Stimulated activated naive CD4-positive, alpha-beta T cell treated with Interleukin-2 at 50 U/mL for 16 hours (primary cell): ENCODE measurements at places on chromosomes 2 and 18.
A peak's percentile ranks its signal among the peaks of the same experiment; 100 is the strongest.

DNA sequence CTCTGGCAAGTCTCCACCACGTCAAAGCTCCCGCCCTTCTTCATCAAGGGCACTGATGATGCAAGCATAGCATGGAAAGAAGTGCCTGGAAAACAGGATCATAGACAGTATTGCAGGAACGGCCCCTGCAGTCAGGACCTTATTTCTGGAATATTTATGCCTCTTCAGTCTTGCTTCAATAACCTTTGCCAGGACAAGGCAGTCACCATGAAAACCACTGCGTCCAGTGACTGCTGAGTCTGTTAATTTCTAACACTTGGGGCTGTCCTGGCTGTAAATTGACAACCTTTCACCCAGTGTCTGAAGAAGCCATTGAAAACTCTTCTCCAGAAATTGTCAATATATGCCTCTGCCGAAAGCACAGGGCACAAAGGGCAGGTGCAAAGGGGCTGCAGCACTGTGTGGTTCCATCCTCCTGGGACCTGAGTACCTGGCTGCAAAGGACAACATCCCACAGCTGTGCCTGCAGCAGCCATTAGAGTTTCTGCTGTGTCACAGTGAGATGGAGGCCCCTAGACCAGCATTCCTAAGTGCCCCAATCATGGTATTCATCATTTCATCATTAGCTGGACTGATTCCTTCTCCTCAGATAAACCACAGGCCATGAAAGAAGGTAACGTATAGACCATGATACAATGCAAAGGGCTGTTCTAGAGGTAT lies 819.6 kb downstream of the RNF144A start:
- DNase-seq: no peak

- peak; percentile 16 for DNase-seq
These were observed 819.6 kb upstream of the FSHR start for GRCh38 chr2:49973917-49974368.

DNA sequence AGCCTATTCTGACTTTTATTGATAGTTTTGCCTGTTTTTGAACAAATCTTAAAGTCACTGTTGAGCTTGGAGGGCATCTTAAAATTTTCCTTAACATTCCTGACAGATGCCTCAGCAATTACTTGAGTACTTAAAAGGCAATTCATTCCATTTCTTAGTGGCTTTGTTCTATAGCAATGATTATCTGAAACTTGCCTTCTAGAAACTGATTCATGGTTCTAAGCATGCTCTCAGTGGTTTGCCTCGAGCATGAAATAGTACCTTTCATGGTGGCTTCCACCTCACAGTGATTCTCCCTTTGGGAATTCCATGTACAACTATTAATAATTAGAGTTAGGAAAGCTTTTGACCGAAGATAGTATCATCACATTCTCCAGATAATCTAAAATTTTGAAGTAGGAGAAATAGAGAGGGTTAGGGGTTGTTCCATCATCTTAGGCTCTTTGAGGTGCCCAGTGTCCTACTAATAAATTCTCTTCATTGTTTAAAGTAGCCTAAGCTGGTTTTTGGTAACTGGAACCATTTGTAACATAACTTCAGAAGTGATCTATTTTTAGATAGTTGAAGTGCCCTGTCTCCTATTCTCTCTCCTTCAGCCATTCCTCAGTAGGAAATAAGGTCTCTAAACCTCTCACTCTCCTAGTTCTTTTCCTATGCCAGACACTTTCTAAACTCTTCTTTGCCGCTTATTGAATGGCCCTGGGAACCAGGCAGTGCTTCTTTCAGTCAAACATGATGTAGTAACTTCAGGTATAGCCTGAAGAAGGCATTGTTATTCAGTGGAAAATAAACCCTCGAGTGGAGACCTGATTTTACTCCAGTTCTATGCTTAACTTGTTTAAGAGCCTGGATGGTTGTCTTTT lies 156.1 kb downstream of the HAUS1 start:
- no peak for DNase-seq

DNA sequence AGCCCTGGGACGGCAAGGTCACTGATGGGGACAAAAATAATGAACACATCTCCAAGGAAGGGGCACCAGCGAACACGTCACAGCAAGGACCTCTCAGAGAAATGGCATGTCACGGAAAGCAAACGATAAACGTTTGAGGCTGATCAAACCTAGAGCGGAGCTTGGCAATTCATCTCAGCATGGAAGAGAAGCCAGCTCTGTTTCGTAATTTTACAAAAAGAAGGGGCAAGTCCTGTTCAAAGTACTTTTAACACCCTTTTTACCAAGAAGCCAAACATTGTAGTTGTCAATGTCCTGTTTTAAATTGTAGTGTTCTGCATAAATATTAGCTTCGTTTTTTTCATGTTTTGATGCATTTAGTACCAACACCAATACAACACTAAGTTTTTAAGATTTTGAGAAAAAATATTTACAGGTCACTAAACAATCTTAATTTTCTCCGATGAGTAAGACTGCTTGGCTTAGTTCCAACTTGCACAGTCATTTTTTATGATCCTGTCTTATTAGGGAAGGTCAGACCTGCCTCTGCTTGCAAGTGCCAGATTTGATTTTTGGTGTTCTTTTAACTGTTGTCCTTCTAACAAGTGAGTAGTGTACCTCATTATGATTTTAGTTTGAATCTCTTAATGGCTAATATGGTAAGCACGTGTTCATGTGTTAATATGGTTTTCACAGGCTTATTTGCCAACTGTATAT lies 818.5 kb upstream of the SALL3 start:
- no peak for DNase-seq

GRCh38 chr18:75696391-75696790 lies 268.9 kb upstream of the SMIM21 start:
- no peak for DNase-seq

GRCh38 chr2:129975016-129975774 lies 4.3 kb upstream of the RAB6C start:
- DNase-seq: no peak

GRCh38 chr2:167049659-167050058 lies 161.4 kb downstream of the XIRP2 start:
- no peak for DNase-seq

DNA sequence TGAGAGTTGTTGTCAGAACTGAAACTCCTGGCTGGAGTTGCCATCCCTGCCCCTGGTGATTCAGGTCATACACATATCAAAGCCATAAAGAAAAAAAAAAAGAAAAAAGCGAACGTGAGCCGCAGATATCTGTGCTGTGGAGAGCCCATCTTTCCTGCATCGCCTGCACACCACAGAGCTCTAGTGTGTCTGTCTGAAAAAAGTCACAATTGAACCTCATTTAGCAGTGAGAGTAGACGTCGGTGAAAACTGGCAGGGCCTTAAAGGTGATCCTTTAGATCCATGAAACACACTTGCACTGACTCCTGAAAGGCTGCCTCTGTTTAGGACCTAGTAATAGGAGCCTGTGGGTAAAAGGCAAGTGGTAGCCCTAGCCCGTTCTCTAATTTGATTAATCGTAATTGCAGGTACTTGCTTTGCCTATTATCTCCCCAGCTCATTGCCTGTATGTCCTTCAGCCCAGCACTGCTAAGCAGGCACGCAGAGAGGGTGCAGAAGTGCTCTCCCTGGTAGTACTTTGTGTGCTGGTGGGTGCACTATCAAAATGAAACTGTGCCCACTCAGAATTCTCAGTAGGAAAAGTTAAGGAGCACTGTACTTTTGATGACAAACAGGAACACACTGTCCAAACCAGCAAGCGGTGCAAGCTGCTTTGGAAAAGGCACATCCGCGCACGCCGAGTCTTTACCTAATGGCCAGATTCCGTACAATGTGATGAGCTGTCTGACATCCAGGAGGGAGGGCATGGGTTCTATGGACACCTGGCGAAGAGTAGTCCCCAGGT lies 103.5 kb upstream of the ASB18 start:
- DNase-seq: no peak

- no peak for DNase-seq
These were observed 108.5 kb downstream of the PXDN start for GRCh38 chr2:1635823-1636222.

DNA sequence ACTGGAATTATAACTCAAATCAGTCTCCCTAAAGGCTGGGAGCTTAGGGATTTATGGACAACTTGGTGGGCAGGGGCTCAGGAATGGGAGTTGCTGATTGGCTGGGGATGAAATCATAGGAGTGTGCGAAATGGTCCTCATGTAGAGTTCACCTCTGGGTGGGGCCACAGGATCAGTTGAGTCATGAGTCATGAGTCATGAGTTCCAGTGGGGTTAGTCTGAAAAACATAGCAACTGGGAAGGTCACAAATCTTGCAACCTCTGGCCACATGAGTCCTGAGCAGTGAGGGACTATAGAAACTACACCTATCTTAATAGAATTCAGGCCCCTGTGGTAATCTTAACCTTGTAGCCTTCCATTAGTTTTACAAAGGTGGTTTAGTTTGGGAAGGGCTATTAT lies 383.3 kb downstream of the RBM43 start:
- no peak for DNase-seq

- no peak for DNase-seq
These were observed 378.6 kb downstream of the MEIS1 start for GRCh38 chr2:66813525-66813924.

DNA sequence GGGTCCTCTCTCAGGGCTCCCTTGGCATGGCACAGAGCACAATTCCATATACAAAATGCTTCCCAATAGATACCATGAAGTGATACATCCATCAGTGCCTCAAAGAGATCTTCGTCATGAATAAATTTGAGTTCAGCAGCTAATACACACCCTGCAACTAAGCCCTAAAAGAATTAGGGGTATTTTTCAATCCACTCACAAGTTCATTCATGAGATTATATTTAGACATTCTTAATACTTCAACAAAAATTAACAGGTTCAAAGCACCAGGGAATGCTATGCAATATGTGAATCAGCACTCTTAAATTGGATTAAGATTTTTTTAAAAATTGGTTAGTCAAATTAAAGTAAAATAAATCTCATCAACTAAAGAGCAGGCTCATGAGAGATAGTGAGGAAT lies 79.7 kb downstream of the PID1 start:
- no peak for DNase-seq

- no peak for DNase-seq
These were observed 671.6 kb upstream of the ACVR2A start for GRCh38 chr2:147173189-147173581.

- DNase-seq: no peak
These were observed 42.2 kb downstream of the TWIST2 start for GRCh38 chr2:238890131-238890530.

DNA sequence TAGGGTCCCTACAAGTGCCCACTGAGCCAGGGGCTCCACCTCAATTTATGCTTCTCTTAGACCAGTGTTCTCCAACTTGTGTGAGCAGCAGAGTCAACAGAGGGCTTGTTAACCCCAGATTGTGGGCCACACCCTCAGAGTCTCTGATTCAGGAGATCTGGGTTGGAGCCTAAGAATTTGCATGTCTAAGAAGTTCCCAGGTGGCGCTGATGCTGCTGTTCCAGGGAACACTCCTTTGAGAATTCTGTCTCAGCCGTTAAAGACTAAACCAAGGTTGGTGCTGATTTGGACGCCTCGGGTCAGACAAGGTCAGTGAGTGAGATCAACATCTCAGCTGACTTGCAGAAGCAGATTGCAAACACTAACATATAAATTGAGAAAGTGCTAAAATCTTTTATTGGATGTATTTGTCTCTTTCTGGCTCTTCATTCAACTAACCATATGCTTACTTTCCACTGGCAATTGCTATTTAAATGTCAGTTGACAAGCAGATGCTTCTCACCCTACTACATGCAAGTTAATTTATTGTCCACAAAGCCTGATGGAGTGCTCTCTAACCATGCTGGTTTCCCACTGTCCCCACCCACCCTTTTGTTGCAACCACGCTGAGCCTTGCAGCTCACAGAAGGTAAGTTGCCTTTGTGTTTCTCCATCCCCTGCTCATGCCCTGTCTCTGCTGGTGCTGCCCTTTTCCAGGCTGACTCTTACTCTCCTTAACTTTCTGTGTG lies 31.5 kb downstream of the LYPD1 start:
- no peak for DNase-seq

DNA sequence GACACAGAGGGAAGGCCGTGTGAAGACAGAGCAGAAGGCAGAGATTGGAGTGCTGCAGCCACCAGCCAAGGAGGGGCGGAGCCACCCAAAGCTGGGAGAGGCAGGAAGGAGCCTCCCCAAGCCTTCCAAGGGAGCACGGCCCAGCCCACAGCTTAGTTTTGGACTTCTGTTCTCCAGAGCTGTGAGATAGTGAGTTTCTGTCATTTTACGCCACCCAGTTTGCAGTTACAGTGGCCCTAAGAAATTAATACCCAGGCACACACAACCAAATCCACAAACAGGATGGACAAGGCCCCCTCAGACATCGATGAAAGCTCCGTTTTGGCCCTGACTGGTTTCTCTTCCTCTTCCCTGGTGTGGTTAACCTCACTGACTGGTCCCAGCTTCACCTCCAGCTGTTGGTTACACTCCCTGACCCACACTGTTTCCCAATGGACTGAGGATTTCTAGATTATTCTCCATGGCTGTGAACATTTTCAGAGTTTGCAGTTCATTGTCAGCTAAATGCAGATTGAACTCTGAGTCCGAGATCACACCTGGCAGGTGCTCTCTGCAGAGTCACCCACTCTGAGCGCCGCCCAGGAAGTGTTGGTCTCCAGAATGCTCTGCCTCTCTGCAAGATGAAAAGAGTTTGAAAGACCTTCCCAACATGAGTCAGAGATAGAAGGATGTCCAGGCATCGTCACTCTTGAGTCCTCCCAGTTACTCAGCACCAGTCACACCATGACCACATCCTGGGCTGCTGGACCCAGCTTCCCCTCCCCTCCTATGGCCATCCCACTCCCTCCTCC lies 100.2 kb downstream of the TWIST2 start:
- no peak for DNase-seq

- DNase-seq: no peak
These were observed 198.1 kb downstream of the PDE1A start for GRCh38 chr2:182228741-182229140.

GRCh38 chr2:185215497-185215896 lies 523.1 kb upstream of the FSIP2 start:
- no peak for DNase-seq

GRCh38 chr18:79915161-79916127 lies 36.0 kb downstream of the SLC66A2 start:
- DNase-seq: no peak
